ENCODE measurements at places on chromosomes 7 and 10.

DNA sequence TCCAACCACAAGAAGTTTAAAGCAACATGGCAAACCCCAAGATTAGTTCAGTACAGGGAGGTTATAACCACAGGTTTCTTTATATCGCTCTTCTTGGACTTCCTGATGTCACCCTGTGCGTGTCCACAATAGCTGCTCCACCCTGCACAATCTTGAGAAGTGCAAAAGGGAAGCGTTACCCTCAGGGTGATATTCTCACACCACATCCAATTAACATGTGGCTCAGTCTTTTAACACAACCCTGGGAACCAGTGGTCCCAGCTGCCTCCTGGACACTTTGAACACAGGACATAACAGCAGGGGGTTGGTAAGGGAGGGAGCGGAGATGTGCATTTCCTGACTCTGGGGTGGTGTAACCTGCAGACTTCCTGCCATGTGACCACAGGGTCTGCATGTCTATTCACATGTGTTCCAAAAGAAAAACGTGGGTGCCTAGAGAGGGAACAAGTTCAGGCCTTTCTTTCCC, 64.6 kb downstream of the GSAP start:
- DNase-seq = no peak

- DNase-seq = peak; percentile 86
These were observed 11.8 kb downstream of the SFXN3 start for GRCh38 chr10:101042667-101043362.

- no peak for DNase-seq
These were observed 288.2 kb upstream of the SEMA3D start for GRCh38 chr7:85475071-85475470.

DNA sequence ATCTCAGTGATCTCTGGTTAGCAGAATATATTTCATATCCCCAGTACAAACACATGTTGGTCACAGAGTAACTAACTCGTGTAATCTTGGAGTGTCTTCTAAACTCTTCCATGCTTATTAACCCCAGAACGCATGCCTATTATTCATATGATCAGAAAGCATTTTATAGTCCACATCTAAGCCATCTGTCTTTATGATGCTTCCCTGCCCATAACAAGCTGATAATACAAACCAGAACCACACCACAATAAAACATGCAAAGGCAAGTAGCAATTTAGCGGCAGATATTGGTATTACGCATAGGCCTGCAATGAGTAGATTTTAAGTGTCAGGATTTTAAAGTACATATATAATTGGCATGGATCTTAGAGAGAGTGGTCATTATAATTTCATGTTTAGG, 120.0 kb upstream of the PRKCQ start:
- DNase-seq = no peak

DNA sequence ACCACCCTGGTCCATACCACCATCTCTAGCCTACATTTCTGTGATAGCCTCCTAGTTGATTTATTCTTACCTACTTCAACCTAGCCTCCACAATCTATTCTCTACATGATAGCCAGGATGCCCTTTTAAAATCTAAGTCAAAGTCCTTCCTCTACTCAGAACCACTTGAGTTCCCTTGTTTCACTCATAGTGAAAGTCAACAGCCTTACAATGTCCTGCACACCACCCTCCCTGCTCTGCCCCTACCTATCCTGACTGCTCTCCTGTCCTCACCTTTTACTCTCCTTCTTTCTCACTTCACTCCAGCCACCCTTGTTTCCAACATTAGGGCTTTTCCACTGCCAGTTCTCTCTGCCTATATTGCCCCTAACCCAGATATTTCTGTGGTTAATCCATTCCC, 146.7 kb downstream of the GRM3 start:
- no peak for DNase-seq

DNA sequence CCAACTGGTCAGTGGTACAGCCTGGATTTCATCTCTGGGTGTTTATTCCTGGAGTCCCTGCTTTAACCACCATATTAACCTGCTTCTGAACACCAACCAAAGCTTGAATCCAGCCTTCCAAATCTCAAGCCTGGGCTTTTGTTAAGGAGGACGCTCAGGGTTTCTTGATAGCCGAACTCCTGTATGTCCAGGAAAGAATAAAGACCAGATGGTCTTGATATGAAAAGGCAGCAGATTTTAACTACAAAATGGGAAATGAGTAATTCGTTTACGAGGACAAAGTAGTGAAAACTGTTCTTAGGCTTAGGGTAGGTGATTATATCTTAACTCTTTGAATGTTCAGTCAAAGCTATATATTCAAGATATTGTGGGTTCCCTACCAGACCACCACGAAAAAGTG, 129.1 kb upstream of the INSYN2A start:
- DNase-seq = no peak

DNA sequence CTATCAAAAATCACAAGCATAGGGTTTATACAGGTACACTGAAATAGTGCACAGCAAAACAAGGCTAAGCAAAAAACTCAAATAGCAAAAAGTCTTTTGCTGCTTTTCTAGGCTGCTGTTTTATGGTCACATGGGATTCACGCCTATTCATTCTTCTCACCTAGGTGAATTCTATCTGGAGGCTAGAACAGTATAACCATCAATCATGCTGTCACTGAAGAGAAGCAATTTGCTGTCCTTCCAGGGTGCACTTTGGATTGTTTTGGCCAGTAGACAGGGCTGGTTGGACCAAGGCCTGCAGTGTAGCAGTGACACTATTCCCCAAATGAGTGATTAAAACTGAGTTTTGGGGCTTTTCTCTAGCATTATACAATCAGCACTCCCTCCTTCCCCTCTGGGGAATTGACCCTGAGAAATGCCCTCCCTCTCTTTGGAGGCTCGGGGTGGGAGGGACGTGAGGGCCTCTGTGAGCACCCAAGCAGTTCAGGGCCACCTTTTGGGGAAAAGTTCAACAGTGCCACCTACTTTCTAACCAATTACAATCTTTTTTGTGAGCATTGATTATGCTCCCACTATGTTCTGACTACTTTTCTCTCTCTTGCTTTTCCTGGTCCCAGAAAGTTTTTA, 16.2 kb upstream of the SND1 start:
- DNase-seq = no peak

GRCh38 chr10:86931872-86932271, 25.5 kb downstream of the MMRN2 start:
- DNase-seq = no peak

- no peak for DNase-seq
These were observed 4.2 kb downstream of the LRRC27 start for GRCh38 chr10:132336064-132336746.

DNA sequence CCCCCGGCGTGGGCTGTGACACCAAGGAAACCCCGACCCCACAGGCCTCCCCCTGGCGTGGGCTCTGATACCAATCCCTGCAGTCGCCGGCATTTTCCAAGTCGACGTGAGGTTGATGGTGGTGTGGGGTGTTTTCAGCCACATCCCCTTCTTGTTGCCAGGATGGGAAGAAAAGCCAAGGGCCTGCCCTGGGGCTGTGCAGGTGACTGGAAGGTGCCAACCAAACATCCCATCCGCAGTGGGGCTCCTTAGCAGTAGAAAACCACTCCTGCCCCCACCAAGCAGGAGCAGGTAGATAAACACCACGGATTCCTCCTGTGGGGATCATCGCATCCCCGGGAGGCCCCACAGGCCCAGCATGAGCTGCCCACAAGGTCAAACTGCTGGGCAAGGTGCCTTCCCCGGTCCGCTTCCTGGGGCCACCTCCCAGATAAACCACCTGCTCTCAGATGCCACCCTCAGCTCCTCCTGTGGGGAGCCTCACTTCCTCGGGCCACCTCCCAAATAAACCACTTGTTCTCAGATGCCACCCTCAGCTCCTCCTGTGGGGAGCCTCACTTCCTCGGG, 88.5 kb upstream of the DIP2C start:
- no peak for DNase-seq

DNA sequence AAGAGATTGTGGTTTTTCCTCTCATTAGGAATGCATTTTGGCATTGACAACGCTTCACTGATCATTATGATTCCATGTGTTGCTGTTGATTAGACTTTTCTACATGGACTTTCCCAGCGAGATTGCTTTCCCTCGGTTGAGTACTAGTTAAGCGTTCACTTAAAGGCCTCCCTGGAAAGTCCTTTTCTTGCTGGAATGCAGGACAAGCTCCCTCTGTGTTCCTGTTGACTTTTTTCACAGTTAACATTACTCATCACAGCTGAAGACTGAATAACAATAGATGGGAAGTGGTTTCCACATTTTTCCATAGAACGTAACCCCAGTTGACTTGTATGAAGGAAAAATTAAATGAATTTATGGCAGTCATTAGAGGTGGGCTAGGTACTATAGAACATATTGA, 2.6 kb upstream of the CAV1 start:
- DNase-seq = peak; percentile 93

DNA sequence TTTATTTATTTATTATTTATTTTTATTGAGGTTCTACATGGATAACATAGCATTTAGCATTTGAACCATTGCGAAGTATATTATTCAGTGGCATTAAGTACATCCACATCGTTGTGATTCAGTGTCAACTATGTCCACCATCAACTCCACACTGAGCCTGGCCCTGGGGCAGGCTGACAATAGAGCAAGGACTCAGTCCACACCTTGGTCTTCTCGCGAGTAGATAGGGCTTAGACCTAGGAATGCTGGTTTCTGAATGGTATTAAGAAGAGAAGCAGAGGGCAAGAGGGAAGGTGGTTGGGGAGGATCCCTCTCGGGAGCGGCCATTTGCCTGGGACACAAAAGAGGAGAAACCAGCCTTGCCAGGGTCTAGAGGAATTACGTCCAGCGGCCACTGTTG, 599.2 kb upstream of the MGMT start:
- no peak for DNase-seq

DNA sequence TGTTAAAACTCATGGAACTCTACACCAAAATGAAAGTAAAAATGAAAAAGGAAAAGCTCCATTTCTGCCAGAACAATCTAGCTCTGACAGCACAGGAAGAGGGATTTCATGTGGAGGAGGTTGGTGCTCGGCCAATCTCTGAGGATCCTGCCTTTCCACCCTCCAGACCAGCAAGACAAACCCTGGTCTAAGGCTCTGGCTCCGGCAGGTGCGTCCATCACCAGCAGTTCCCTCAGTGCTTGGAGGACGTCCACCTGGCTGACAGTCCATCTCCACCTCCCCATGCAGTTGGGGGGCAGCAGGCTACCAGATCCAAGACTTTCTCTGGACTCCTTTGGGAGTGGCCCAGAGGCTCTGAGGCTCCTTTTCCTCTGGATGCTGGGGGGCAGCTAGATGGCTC, 25.0 kb upstream of the LOXL4 start:
- DNase-seq = no peak

- peak; percentile 95 for DNase-seq
These were observed 95.8 kb downstream of the CHST15 start for GRCh38 chr10:123997486-123998196.

DNA sequence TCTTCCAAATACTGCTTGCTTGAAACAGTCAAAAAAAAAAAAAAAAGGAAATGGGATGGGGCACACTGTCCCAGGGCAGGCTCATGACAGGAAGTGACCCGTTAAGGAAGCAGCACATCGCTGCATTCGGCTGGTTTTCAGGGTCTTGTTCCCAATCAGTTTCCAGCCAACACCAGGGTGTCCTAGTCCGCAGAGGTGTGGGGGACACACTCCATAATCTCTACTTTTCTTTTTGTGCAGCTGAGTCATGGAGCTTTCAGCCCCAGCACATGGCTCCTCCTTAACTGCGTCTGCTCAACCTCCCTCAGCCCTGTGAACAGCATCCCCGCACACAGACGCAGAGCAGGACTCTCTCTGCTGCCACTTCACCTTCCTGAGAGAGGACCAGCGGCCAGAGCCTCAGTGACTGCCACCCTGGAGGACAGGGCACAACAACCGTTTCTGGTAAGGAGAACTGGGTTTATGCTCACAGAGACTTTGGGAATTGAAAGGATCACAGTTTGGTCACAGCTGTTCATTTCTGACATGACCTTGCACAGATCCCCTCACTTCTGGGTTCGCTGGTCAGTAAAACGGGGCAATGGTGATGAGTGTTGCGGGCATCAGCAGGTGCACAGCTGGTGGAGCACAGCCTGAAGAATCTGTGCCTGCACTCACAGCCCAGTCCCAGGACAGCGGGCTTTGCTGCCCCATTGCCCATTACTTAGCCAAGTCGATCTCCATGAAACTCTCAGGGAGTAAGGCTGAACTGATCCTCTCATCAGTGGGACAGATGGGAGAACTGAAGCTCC, at the start of gene GIMAP5:
Gene GIMAP5, plus strand, starts transcription at position 154 of the 791 bp plus-strand sequence. CDS start 3,467 bp downstream, outside the sequence.
- no peak for DNase-seq

DNA sequence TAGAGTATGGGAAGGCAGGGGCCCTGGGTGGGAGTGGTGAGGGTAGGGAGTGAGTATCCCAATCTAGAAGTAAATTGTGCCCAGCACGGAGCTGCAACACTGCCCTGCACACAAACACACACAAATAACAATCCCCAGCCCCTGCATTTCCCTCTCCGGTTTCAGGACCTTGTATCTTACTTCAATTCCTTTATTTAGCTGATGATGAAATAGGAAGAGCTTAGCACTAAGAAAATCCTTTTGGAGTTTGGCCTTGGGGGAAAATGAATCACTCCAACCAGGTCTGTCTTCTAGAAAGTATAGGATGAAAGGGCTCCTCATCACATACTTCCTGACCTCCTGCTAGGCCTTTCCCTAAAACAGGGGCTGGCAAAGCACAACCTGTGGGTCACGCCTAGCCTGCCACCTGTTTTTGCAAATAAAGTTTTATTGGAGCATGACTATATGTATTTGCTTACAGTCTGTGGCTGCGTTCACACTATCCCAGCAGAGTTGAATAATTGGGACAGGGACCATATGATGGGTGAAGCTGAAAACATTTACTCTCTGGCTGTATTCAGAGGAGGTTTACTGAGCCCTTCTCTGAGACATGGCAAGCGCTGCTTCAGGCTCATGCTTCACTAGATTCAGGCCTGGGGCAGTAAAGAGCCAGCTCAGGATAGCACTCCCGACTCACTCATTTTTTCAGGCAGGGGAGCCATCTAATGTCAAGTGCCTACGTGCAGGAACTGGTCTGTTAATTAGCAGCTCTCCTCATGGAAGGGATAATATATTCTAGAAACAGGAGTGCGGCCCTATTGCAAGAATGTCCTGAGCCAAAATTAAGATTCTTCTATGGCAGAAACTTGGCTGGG, 111.0 kb downstream of the EGFR start:
- DNase-seq = no peak
